ENCODE measurements at places on chromosomes 6 and 20. TPM values are rescaled to one million over a fixed set of nuclear protein-coding genes. Genes with fewer than 3 reads are reported as not detected.

DNA sequence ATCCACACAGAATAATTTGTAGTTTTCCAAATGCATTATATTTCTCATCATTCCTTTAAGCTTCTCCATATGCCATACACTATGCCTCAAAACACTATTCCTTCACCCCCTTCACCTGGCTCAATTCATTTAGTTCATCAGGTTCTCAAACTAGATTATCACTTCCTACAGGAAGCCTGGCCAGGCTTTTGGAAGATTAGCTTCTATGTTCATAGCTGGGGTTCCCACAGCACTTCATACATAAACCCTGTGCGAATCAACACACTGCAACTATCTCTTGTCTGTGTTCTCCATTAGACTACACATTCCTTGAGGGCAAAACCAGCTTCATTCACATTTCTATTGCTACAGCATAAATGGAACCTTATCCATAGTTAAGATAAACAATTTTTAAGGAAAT is 40.5 kb upstream of the PLN start:
- no peak for DNase-seq
- no peak overlapping the region for H3K27ac ChIP-seq
- no peak overlapping the region for H3K4me3 ChIP-seq

DNA sequence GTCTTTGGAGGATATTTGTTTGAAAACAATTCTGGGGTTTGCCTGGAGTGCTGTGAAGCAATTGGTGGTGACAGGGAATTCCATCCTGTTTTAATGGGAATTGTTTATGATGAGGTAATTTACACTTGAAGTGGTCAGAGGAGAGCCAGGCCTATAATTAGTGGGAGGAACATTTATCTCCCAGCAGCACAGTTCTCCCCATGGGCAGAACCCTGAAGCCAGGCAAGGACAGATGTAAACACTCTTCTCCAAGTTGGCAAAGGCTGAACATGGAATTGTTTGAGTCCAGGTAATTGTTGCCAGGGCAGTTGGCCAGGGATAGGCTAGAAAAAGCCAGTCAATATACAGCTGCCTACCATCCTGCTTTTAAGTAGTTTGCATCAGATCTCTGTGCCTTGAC is 789.7 kb downstream of the FRK start:
- H3K27me3 ChIP-seq = no peaks in the 10 kb centered on the region
- no peak for DNase-seq
- H3K4me3 ChIP-seq = no peak overlapping the region
- no peak overlapping the region for H3K27ac ChIP-seq

GRCh38 chr20:50050660-50051308 is 62.2 kb downstream of the UBE2V1 start:
- no peaks in the 10 kb centered on the region for H3K27me3 ChIP-seq
- no peaks in the 10 kb centered on the region for H3K4me1 ChIP-seq
- no peak for DNase-seq
- no peak overlapping the region for H3K27ac ChIP-seq
- H3K36me3 ChIP-seq = no peaks in the 10 kb centered on the region
- no peak overlapping the region for H3K4me3 ChIP-seq

Gene TAGAP
- total RNA-seq = 6.0 TPM

GRCh38 chr20:1576641-1577040 is 19.1 kb upstream of the SIRPD start:
- no peak overlapping the region for H3K4me3 ChIP-seq
- no peak for DNase-seq
- H3K27me3 ChIP-seq = no peaks in the 10 kb centered on the region
- H3K36me3 ChIP-seq = no peaks in the 10 kb centered on the region

DNA sequence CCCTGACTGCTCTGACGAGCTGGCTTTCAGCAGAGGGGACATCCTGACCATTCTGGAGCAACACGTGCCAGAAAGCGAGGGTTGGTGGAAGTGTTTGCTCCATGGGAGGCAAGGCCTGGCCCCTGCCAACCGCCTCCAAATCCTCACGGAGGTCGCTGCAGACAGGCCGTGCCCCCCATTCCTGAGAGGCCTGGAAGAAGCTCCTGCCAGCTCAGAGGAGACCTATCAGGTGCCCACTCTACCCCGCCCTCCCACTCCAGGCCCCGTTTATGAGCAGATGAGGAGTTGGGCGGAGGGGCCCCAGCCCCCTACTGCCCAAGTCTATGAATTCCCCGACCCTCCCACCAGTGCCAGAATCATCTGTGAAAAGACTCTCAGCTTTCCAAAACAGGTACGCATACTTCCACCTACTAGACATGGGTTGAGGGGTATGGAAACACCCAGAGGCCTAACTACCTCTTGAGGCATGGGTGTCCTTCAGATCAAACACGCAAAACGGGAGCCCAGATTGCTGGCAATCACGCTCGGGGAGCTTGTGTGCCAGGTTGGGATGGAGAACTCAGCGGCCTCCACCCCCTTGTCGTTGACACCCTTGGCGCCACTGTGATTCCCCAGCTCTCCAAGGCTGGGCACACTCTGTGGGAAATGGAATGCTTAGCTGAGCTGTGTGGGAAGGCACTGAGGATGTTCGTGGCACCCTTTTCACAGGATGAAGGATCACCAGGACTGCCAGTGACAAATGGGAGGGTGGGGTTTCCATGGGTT is 25.3 kb downstream of the CASS4 start:
- H3K4me1 ChIP-seq = no peaks in the 10 kb centered on the region
- no peak overlapping the region for H3K27ac ChIP-seq
- no peaks in the 10 kb centered on the region for H3K27me3 ChIP-seq
- no peaks in the 10 kb centered on the region for H3K36me3 ChIP-seq
- H3K4me3 ChIP-seq = no peak overlapping the region

- no peaks in the 10 kb centered on the region for H3K4me1 ChIP-seq
- H3K36me3 ChIP-seq = no peaks in the 10 kb centered on the region
- no peaks in the 10 kb centered on the region for H3K27me3 ChIP-seq
- DNase-seq = no peak
Measured at GRCh38 chr6:37794825-37795224, 24.7 kb upstream of the ZFAND3 start.

DNA sequence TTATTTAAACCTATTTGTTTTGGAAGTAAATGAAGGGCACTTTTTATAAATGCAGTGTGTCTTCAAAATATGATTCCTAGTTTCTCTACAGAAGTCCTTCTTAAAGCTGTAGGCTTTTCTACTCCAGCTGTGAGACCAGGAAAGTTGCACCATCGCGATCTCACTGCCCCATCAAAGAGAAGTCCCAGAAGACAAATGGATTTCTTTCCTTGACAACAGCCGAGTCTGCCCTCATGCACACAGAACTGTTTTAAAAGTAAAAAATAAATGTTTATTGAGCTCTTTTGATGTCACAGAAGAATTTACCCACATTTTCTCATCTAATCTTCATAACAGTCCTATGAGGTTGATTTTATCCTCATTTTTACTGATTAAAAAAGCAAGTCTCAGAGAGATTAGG is 324.4 kb upstream of the NT5E start:
- H3K27me3 ChIP-seq = no peaks in the 10 kb centered on the region
- no peaks in the 10 kb centered on the region for H3K36me3 ChIP-seq
- H3K4me3 ChIP-seq = no peak overlapping the region
- DNase-seq = no peak
- no peak overlapping the region for H3K27ac ChIP-seq

DNA sequence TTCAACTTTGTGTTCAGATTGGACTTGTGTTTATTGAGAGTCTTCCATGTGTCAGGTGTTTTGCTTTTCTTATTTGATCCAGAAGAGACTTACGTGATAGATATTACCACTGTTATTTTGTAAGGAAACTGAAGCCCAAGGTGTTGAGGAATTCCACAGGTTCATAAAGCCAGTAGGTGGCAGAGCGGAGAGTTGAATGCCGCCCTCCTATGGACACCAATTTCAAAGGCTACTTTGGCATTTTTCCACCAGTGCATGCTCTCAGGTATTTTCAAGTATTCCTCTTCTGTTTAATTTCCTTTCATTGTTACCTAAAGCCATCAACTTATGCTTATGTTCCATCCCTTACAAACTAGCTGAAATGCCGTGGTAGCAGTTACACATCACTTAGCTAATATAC is 14.0 kb upstream of the COL10A1 start:
- DNase-seq = no peak
- no peaks in the 10 kb centered on the region for H3K27me3 ChIP-seq
- H3K27ac ChIP-seq = no peak overlapping the region
- H3K4me1 ChIP-seq = no peaks in the 10 kb centered on the region
- H3K4me3 ChIP-seq = no peak overlapping the region

DNA sequence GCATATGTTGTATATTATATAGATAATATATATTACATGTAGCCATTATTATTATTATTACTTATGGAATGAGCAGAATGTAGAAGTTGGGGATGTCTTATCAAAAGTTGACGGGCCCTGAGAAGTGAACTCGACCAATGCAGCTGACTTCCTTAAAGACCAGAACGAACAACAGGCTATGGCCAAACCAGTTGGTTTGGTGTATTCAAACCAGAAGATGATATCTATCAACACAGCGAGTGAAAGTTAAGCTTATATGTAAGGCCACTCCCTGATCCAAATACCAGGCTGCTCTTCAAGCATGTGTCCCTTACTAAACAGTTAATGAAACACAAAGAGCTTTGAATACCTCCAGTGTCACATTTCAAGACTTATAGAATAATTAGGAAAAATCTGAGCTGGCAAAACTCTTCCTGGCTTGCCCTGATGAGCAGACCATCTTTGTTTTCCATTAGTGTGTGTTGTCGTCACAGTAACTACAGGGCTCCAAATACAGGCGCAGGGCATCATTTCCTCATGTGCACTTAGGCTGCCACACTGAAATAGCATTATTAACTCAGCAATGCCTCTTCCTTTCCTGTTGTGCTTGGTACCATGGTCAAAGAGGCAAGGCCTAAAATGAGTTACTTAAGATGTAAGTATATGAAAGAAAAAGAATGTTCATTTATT is 6.6 kb downstream of the FILIP1 start:
- no peaks in the 10 kb centered on the region for H3K27me3 ChIP-seq
- no peak for DNase-seq
- no peaks in the 10 kb centered on the region for H3K4me1 ChIP-seq
- H3K4me3 ChIP-seq = no peak overlapping the region
- H3K27ac ChIP-seq = no peak overlapping the region

DNA sequence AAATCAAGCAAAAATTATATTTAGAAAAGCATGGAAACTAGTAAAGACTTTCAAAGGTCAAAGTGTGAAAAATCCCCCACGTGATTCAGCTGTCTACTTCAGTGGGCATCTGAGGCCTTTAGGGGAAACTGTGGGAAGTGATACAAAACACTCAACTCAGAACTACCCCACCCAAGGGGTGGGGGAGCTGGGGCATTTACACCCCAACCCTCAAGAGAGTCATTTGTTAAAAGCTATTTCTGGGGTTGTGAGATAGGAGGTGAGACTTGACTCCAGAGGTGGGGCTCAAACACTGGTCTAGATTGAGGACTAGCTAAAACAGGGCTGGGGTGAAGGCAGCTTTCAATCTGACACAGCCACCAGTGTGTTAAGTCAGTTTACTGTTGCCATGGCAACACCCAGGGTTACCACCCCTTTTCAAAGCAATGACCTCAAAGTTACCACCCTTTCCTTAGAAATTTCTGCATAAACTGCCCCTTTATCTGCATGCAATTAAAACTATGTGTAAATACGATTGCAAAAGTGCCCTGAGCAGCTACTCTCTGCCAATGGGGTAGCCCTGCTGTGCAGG is 9.9 kb upstream of the GTSF1L start:
- no peak overlapping the region for H3K4me3 ChIP-seq
- H3K36me3 ChIP-seq = no peaks in the 10 kb centered on the region
- no peaks in the 10 kb centered on the region for H3K4me1 ChIP-seq
- H3K27me3 ChIP-seq = no peaks in the 10 kb centered on the region

Gene FRS3
- total RNA-seq = 6.6 TPM

DNA sequence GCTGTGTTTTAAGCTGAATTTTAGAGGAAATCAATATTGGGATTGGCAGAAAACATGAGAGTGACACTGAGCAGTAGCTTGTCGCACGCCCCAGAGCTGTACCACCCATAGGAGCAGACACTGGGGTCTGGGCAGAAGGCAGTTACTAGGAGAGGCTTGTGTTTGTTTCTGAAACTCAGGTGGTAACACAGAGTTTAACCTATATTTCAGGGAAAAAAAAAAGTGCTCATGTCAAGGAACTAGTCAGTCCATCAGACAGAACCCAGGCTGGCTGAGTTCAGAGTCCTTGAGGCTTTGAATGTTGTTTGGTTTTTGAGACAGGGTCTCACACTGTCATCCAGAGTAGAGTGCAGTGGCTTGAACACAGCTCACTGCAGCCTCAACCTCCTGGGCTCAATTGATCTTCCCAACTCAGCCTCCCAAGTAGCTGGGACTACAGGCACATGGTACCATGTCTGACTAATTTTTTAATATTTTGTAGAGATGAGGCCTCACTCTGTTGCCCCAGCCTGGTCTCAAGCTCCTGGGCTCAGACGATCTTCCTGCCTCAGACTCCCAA is 6.6 kb downstream of the SLC22A1 start:
- no peak for DNase-seq
- H3K27ac ChIP-seq = no peak overlapping the region
- H3K27me3 ChIP-seq = no peaks in the 10 kb centered on the region
- no peak overlapping the region for H3K4me3 ChIP-seq
- H3K4me1 ChIP-seq = no peaks in the 10 kb centered on the region

GRCh38 chr6:10429638-10430427 is 15.0 kb upstream of the TFAP2A start:
- no peaks in the 10 kb centered on the region for H3K36me3 ChIP-seq
- H3K27ac ChIP-seq = no peak overlapping the region
- DNase-seq = no peak
- H3K27me3 ChIP-seq = no peaks in the 10 kb centered on the region
- peaks cover 5% of the 10 kb centered on the region for H3K4me1 ChIP-seq
- H3K4me3 ChIP-seq = no peak overlapping the region

DNA sequence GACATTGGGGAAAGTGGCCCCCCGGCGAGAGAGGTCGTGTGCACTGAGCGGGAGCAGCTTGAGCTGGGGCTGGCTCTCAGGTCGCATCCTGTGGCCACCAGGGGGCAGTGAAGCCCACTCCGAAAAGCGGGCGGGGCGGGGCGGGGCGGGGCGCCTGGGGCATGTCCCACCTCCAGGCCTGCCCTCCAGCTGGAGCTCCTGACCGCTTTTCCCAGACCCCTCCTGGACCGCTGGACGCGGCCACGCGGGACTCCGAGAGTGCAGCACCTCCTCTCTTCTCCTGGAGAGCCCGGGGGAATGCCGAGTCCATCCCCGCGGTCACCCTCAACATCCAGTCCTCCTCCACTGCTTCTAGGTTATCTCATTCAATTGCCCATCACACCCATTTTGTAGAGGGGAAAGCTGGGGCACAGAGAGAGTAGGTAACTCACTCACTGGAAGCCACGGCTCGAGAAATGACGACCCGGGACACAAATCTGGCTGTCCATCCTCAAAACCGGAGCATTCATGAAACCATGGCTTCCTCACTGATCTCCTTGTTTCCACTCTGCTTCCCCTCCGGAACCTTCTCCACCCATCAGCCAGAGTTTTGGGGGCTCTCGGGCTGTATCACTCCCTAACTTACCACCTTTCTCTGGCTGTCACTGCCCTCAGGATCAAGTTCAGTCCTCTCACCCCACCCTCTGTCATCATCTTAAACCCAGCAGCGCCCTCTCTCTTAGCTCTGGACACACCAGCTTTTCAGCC is 24.1 kb downstream of the COX4I2 start:
- peak; percentile 91 for DNase-seq
- no peaks in the 10 kb centered on the region for H3K4me1 ChIP-seq
- H3K27me3 ChIP-seq = no peaks in the 10 kb centered on the region
- peak overlapping the region; percentile 79 for H3K27ac ChIP-seq

GRCh38 chr6:27388293-27389197 is at the start of gene ZNF391:
TSS of gene ZNF391 (plus strand) at chr6:27388759. CDS start at chr6:27400371, 11,612 bp downstream.
- no peaks in the 10 kb centered on the region for H3K27me3 ChIP-seq
- peak within 1 kb of the TSS; percentile 65 for H3K4me3 ChIP-seq
- DNase-seq = peak; percentile 67
- H3K36me3 ChIP-seq = no peaks in the 10 kb centered on the region
- H3K27ac ChIP-seq = peak within 1 kb of the TSS; percentile 60

- H3K36me3 ChIP-seq = no peaks in the 10 kb centered on the region
- H3K27ac ChIP-seq = no peak overlapping the region
- DNase-seq = no peak
- H3K4me3 ChIP-seq = no peak overlapping the region
- no peaks in the 10 kb centered on the region for H3K4me1 ChIP-seq
Measured at GRCh38 chr20:17735206-17735804, 35.5 kb downstream of the BANF2 start.

Gene LPA
- 2.5 TPM for total RNA-seq

Data from Peyer's patch (tissue), 4 donors.